B cell (primary cell): ENCODE measurements at places on chromosomes 7 and 10.

- H3K27me3 ChIP-seq, result no peaks in the 10 kb centered on the region
- no peaks in the 10 kb centered on the region for H3K36me3 ChIP-seq
- no peak overlapping the region for H3K4me3 ChIP-seq
- no peaks in the 10 kb centered on the region for H3K4me1 ChIP-seq
- DNase-seq, result no peak
Observed at GRCh38 chr10:8144496-8144895, 90.0 kb downstream of the GATA3 start.

DNA sequence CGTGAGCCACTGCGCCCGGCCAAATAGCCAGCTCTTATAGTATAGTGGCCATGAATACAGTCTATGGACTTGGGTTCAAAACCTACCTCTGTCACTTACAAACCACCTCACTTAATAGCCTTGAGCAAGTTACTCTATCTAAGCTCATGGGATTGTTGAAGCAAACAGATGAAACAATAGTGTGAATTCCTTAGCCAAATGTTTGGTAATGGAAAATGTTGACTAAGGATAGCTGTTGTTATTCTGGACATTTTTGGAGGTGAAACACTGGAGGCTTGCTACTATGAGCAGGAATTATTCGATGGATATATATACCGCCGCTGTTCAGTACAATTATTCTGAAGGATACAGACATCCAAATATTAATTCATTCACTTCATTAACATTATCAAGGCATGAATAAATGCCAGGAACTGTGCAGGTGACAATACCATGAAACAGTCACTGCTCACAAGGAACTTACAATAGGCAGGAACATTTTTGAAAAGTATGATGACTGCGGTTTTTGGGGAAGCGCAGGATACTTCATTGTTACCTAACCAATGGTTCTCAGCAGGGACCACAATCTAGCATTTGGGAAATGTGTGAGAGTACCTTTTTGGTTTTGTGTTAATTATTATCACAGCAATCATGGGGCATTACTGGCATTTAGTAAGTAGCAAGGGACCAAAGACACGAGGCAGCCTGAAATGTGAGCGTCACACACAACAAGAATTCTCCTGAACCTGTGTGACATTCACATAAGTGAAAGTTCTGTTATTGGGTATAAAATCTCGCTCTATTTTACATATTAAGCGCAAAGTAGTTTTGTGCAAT is 55.7 kb downstream of the CUBN start:
- DNase-seq, result no peak
- no peak overlapping the region for H3K4me3 ChIP-seq

- DNase-seq, result no peak
- no peak overlapping the region for H3K4me3 ChIP-seq
- H3K36me3 ChIP-seq, result peaks cover 83% of the 10 kb centered on the region
- H3K27ac ChIP-seq, result no peak overlapping the region
Observed at GRCh38 chr10:3145366-3145765, 27.2 kb downstream of the PITRM1 start.

DNA sequence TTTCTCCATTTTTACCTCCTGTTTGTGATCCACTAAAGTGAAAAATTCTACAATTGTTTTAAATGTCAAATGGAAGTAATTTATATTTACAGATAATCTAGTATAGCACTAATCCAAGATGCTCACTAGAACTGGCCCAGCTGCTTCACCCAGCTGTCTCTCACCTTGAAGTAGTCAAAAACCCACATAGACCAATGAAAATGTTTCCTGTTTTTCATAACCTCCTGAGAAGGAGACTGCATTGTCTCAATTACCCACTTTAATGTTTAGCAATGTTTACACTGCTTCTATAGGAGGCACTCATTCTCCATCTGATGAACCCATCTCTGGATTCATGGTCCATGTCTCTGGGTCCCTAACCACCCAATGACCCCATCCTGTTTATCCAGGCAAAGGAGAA is 56.1 kb upstream of the ADO start:
- peaks cover 13% of the 10 kb centered on the region for H3K4me1 ChIP-seq
- H3K27ac ChIP-seq, result no peak overlapping the region
- H3K4me3 ChIP-seq, result no peak overlapping the region
- no peak for DNase-seq

- peaks cover 95% of the 10 kb centered on the region for H3K36me3 ChIP-seq
- no peak overlapping the region for H3K4me3 ChIP-seq
- H3K27me3 ChIP-seq, result no peaks in the 10 kb centered on the region
- no peak overlapping the region for H3K27ac ChIP-seq
Observed at GRCh38 chr10:48957361-48958151, 17.9 kb upstream of the LRRC18 start.

DNA sequence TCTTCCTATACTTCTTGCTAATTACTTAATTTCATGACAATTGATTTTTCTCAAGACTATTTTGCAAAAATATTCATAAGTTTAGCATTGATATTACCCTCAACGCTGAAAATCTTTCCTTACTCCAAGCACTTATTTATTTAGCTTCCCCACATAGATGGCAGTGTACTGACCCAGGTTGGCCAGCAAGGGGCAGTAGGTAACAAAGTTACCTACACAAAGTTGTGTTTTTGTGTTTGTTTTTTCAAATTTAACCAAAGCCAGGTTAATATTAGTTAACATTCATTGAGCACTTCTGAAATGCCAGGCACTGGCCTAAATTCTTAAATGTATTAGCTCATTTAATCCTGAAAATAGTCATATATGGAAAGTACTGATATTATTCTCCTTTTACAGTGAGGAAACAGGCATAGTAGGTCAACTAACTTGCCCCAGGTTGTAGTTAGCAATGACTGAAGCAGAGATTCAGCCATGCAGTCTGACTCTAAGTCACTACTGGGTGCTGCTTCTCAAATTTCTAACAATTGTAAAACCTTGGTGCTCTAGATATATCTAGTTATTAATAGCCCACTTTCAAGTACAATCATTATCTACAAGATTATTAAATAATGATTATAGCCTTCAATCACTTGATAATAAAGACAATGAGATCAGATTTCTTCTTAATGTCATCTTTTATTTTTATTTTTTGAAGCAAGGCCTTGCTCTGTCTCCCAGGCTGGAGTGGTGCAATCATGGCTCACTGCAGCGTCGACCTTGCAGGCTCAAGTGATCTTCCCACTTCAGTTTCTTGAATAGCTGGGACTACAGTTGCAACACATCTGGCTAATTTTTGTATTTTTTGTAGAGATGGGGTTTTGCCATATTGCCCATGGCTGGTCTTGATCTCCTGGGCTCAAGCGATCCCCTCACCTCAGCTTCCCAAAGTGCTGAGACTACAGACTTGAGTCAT is 5.8 kb upstream of the GGCT start:
- no peak overlapping the region for H3K4me3 ChIP-seq
- peaks cover 1% of the 10 kb centered on the region for H3K4me1 ChIP-seq
- DNase-seq, result peak; percentile 47
- H3K27me3 ChIP-seq, result no peaks in the 10 kb centered on the region

- H3K27ac ChIP-seq, result no peak overlapping the region
- H3K4me3 ChIP-seq, result no peak overlapping the region
- no peaks in the 10 kb centered on the region for H3K4me1 ChIP-seq
- H3K36me3 ChIP-seq, result no peaks in the 10 kb centered on the region
- H3K27me3 ChIP-seq, result no peaks in the 10 kb centered on the region
Observed at GRCh38 chr7:137772316-137772715, 74.5 kb downstream of the DGKI start.

DNA sequence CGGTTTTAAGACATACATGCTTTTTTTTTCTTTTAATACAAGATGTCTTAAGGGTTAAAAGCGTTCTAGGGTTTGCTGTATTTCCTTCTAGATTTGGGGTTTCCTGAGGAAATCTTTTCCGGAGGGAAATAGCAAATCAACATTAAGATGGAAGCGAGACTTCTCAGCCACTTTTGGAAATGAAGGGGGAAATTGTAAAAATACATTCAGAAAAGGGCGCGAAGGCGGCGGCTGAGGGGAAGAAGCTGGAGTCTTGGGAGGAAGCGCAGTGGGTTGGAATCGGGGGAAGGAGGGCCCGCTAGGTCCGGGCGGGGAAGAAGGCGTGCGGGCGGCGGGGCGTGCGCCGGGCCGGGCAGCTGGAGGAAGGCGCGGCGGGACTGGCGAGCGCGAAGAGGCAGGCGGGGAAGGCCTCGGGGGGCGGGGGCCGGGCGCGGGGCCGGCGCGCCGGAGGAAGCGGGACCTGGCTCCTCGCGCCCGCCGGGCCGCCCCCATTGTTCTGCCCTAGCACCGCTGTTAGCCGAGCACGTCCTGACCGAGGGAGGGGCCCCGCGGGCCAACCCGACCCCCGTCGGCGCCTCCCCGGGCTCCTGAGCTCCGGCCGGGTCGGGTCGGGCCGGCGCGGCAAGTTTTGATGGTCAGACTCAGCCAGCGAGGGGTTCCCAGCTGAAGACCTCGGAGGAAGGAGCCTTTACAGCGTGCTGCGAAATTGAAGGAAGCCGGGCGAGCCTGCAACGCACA is 1.5 kb upstream of the SKIDA1 start:
- H3K27me3 ChIP-seq, result peaks cover 40% of the 10 kb centered on the region
- no peaks in the 10 kb centered on the region for H3K36me3 ChIP-seq
- peak overlapping the region; percentile 73 for H3K4me3 ChIP-seq
- H3K27ac ChIP-seq, result peak overlapping the region; percentile 52

DNA sequence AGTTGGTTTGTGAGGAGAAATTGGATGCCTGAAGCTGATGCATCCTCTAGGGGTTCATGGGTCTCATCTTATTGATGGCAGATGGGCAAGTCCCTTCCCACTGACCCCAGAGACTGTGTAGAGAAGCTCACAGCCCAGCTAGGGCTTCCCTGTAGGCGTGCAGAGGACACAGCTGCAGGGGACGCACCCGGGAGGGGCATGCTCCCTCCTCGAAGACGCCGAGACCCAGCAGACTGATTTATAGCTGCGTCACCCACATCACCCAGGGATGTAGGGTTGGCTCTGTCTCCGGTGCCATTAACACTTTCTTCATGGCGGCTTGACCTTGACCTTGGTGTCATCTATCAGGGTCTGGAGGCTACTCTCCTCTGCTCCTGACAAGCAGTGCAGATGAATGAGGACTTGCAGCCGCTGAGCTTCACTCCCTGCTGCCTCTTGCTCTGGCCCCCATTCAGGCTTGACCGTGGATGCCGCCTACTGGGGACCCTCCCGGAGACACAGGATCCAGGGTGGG is 549.7 kb downstream of the TCERG1L start:
- H3K36me3 ChIP-seq, result no peaks in the 10 kb centered on the region
- no peaks in the 10 kb centered on the region for H3K27me3 ChIP-seq
- no peak for DNase-seq
- no peak overlapping the region for H3K27ac ChIP-seq
- no peaks in the 10 kb centered on the region for H3K4me1 ChIP-seq

- no peaks in the 10 kb centered on the region for H3K27me3 ChIP-seq
- no peak overlapping the region for H3K4me3 ChIP-seq
- no peaks in the 10 kb centered on the region for H3K36me3 ChIP-seq
- DNase-seq, result no peak
- H3K4me1 ChIP-seq, result peaks cover 5% of the 10 kb centered on the region
- no peak overlapping the region for H3K27ac ChIP-seq
Observed at GRCh38 chr7:47588704-47589225, 6.9 kb upstream of the TNS3 start.

DNA sequence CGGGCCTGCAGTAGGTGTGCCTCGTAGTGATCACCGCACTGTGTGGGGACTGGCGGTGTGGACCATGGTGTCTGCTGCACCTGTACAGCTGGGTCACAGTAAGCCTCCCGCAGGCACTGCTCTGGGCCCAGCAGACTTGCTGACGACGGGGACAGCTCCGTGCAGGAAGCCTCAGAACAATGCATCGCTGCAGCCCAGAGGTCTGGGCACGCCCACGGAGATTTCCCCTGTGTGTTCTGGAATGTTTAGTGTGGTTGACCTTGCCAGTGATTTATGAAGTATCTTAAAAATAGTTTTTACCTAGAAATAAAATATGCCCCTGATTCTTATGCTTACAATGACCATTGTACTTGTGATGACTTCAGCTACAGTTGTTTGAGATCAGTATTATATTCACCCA is 59.1 kb upstream of the ZNF32 start:
- no peak overlapping the region for H3K4me3 ChIP-seq
- no peak for DNase-seq
- no peaks in the 10 kb centered on the region for H3K27me3 ChIP-seq

DNA sequence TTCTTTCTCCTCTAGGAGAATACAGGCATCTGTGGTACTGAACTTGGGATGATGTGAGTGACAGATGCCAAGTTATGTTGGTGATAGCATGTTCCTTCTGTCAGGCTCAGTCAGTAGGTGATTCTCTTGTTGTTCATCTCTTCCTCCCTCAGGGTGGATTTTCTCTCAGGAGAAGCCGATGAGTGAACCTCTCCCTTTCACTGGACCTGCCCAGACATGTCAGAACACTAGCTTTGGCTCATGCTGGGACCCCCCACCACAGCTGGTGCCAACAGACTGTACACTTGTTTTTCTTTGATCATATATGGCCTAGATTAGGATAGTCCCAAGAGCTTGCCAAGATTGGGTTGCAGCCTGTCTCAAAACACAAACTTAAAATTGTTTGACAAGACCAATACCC is 129.4 kb downstream of the BMPER start:
- H3K27ac ChIP-seq, result no peak overlapping the region
- H3K4me1 ChIP-seq, result no peaks in the 10 kb centered on the region
- no peaks in the 10 kb centered on the region for H3K36me3 ChIP-seq
- no peaks in the 10 kb centered on the region for H3K27me3 ChIP-seq
- DNase-seq, result no peak

DNA sequence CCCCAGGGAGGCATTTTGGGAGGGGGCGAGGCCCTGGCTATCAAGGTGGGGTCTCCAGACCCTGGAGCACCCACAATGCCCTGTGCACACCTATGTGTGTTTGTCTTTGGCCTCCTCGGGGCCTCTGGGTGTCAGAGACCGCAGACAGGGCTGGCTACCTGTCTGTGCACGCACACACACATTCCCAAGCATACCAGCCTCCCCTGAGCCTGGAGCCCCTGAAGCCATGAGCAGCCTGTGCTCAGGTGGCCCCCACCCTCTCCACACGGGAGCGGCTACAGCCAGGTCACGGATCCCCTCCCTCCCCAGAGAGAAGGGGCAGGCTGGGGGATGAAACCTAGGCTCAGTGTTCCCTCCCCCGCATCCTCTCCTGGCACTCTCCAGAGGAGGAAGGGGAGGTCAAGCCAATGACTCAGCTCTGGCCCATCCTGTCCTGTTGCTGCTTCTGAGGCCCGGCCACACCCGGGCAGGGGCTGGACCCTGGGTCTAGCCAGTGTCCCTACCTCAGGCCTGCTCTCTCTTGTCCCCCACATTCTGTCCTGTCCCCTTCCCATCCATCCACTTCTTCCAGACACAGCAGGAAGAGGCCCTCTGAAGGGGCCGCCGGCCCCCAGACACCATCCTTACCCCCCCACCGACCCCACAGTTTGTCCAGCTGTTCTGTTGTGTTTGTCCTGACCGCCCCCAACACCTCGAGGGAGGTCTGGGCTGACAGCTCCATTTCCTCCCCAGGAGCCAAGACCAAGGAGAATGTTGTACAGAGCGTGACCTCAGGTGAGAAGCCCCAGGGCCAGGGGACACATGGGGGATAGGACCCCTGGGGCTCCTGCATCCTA is 720 bp downstream of the SNCG start:
- no peaks in the 10 kb centered on the region for H3K4me1 ChIP-seq
- H3K36me3 ChIP-seq, result no peaks in the 10 kb centered on the region
- no peak for DNase-seq
- H3K27me3 ChIP-seq, result peaks cover 3% of the 10 kb centered on the region
- H3K4me3 ChIP-seq, result no peak overlapping the region

- no peak for DNase-seq
- H3K27me3 ChIP-seq, result no peaks in the 10 kb centered on the region
- no peaks in the 10 kb centered on the region for H3K36me3 ChIP-seq
- H3K27ac ChIP-seq, result no peak overlapping the region
Observed at GRCh38 chr10:3833046-3833445, 48.0 kb upstream of the KLF6 start.

- H3K4me3 ChIP-seq, result no peak overlapping the region
- H3K4me1 ChIP-seq, result no peaks in the 10 kb centered on the region
- DNase-seq, result no peak
Observed at GRCh38 chr7:31370609-31371008, 30.1 kb upstream of the NEUROD6 start.
